ENCODE measurements at places on chromosomes 16 and 17. TPM values are rescaled to one million over a fixed set of nuclear protein-coding genes. Genes with fewer than 3 reads are reported as not detected.

ASPHD1 gene
- 1.2 TPM for total RNA-seq

GRCh38 chr17:50863221-50863843 lies 2.8 kb downstream of the TOB1 start:
- peaks cover 10% of the 10 kb centered on the region for H3K36me3 ChIP-seq
- H3K27me3 ChIP-seq, result no peaks in the 10 kb centered on the region
- peaks cover 50% of the 10 kb centered on the region for H3K4me1 ChIP-seq

DNA sequence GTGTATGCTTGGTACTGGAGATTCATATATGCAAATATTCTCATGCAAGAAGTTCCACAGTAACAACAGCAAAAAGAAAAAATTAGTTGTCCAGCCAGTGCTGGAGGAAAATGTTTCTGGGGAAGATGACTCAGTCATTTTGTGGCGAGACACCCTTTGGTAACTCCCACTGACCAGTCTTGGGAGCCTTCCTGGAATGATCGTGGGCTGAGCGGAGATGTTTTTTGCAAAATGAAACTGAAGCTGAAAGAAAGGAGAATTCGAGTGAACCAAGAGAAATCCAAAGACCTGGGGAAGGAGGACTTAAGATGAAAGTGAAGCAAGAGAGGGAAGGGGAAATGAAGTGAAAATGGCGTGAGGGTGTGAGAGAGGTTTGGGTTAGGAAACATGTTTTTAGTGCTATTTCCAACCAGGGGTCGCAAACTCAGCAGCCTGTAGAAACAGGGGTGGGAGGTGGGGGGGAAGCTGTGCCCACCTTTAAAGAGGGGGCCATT lies 5.2 kb downstream of the ITPRIPL2 start:
- H3K4me3 ChIP-seq, result no peak overlapping the region
- H3K27me3 ChIP-seq, result no peaks in the 10 kb centered on the region
- no peak for DNase-seq
- no peaks in the 10 kb centered on the region for H3K4me1 ChIP-seq
- H3K36me3 ChIP-seq, result no peaks in the 10 kb centered on the region

- H3K4me1 ChIP-seq, result peaks cover 59% of the 10 kb centered on the region
- DNase-seq, result no peak
- H3K36me3 ChIP-seq, result peaks cover 4% of the 10 kb centered on the region
- no peak overlapping the region for H3K4me3 ChIP-seq
These were observed 29.9 kb upstream of the NUDT16L1 start for GRCh38 chr16:4663465-4663776.

DNA sequence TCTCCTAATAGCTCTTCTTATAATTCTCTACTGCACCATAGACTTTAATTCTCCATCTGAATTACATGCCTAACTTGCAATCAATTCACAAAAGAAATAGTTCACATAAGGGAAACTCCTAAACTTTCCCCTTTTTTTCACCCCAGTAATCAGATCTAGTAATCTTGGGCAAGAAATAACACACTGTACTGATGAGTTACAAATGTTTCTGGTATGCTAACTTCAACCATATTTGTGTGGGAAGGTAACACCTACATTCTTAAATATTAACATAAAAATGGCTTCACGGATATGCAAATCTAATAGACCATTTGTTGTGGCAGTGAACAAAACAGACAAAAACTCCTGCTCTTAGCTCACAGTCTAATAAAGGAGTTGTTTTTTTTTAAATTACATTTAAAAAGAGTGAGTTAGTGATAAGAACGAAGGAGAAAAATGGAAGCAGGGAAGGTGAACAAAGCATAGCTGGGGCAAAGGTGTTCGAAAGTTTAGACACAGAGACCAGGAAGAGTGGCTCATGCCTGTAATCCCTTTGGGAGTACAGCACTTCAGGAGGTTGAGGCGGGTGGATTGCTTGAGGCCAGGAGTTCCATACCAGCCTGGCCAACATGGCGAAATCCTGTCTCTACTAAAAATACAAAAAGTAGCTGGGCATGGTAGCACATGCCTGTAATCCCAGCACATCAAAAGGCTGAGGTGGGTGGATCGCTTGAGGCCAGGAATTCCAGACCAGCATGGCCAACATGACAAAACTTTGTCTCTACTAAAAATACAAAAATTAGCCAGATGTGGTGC lies 34.8 kb downstream of the CMTM3 start:
- H3K27me3 ChIP-seq, result no peaks in the 10 kb centered on the region
- H3K4me3 ChIP-seq, result no peak overlapping the region
- no peaks in the 10 kb centered on the region for H3K36me3 ChIP-seq
- no peaks in the 10 kb centered on the region for H3K4me1 ChIP-seq

DNA sequence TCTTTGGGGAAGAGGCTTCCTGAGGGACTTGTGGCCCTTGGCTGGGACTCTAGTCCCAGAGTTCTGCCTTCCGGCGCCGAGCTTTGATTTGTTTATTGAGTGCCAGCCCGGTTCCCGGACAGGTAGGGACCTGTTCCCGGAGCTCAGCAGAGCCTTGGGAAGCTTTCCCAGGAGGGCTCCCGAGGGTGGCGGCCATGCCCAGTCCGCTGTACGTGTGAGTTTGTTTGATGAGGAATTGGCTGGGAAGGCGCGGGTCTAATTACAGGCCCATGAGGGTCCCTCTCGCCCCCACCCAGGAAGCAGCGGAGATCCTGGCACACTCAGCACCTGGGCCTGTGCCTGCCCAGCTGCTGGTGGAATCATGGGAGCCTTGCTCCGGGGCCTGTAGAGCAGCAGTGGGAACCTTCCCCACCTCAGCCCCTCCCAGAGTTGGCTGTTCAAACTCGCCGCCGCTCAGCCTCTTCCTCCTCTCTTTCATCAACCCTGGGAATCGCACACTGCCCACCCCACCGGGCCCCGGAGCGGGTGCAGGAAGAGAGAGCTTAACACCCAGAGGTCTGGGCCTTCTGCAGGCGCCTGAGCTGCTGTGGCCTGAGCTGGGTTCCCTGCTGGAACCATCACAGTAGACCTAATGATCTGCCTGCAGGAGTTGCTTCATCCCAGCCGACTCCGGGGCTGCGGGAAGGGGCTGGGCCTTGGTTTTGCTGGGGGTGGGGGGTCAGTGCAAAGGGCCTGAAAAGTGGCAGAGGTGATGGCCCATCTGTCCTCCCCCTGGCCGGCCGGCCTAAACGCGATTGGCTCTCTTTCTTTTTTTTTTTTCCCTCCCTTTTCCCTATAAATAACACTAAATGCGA lies 313.7 kb downstream of the SEC14L1 start:
- H3K4me3 ChIP-seq, result peak overlapping the region; percentile 95
- no peak for DNase-seq
- peaks cover 57% of the 10 kb centered on the region for H3K4me1 ChIP-seq

GRCh38 chr17:53626286-53626685 lies 196.4 kb upstream of the KIF2B start:
- H3K36me3 ChIP-seq, result no peaks in the 10 kb centered on the region
- no peaks in the 10 kb centered on the region for H3K27me3 ChIP-seq
- no peaks in the 10 kb centered on the region for H3K4me1 ChIP-seq
- H3K4me3 ChIP-seq, result no peak overlapping the region

Measured in CD8-positive, alpha-beta memory T cell (primary cell).